ENCODE measurements at places on chromosomes 2 and 18.

- no peak for DNase-seq
Observed at GRCh38 chr18:32906506-32907310, 133.9 kb upstream of the KLHL14 start.

DNA sequence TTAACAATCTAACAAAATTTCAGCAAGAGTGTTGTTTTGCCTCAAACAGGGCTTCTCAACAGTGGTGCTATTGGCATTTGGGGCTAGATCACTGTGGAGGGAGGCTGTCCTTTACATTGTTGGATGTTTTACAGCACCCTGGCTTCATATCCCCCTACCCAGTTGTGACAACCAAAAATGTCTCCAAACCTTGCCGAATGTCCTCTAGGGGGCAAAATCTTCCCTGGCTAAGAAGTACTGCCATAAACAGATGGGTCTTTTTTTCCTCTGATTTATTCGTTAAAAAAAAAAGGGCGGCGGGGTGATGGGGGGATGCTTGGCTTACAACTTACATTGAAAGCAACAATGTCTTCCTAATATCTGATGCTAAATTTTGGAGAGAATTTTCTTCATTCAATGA, 207.6 kb upstream of the CCDC150 start:
- DNase-seq = no peak

- DNase-seq = no peak
Observed at GRCh38 chr2:171181064-171182049, 20.7 kb upstream of the TLK1 start.

DNA sequence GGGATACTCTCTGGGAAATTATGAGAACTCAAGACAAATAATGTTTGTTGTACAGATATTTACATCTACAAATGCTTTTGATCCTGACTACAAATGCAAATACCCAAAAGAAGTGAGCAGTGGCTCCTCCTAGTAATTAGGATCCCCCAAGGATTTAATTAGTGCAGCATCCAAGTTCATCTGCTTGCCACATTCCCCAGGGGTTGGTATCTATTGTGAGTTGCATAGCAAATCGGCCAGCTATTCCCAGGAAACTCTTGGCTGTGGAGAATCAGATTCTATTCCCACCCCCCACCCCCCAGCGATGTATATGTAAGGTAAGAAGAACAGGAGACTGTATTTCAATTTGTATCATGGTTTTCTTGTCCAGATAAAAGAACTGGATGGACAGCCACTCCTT, 725.1 kb upstream of the CDH7 start:
- no peak for DNase-seq

- peak; percentile 76 for DNase-seq
Observed at GRCh38 chr18:24138789-24139616, at the start of gene CABYR. TSS of gene CABYR (plus strand) at chr18:24139062. CDS start at chr18:24143115, 4,053 bp downstream.

DNA sequence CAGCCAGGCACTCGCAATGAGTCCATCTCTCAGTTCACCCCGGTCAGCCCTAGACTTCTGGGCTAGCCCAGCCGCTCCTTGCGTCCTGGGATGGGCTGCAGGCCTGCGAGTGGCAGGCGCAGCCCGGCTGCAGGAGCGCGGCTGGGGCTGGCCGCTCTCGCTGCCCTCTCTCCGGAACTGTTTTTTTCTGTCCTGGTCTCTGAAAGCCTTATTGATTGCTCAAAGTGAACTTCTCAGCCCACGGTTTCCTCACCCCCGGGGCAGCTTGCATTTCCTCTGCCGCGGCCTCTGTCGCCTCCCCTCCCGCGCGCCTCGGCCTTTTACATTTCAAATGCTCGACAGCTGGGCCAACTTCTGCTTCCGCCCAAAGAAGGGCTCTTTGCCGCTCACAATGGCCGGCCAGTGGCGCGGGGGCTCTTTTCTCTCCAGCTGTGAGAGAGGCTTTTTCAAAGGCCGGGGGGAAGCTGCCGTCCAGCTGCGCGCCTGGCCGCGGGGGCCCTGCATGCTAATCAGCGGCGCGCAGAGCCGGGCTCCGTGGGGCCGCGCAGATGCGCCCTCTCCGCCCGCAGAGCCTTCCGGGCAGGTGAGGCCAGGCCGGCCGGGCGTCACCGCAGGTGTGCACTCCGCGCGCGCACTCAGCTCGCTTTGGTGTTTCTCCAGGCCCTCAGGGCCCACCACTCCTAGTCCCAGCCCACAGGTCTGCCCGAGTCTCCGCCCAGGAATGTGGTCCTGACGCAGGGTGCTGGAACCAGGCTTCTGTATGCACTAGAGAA, 513.8 kb downstream of the RNF144A start:
- DNase-seq = no peak

DNA sequence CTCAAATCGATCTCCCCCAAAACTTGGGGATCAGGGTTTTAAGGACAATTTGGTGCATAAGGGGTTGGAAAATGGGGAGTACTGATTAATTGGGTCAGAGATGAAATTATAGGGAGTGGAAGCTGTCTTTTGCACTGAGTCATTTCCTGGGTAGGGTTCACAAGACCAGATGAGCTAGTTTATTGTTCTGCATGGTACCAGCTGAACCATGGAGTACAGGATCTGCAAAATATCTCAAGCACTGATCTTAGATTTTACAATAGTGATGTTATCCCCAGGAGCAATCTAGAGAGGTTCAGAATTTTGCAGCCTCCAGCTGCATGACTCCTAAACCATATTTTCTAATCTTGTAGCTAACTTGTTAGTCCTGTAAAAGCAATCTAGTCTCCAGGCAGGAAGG, 73.1 kb downstream of the CPO start:
- no peak for DNase-seq

DNA sequence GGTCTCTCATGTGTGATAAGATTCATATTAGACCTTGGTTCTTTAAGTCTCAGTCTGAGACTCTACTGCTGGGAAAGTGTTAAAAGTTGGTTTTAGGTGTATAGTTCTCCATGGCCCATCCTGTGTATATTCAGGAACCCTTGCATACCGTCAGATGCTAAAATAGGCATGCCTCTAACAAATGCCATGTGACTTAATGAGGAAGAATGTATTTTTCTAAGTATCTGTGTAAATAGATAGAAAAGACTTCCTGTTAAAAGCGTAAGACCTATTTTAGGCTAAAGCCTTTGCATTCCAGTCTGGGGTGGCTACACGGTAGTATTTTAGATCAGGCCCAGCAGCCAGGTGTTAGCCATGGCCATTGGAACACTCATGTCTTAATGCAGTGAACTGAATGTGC, 73.3 kb downstream of the RHBDD1 start:
- no peak for DNase-seq

DNA sequence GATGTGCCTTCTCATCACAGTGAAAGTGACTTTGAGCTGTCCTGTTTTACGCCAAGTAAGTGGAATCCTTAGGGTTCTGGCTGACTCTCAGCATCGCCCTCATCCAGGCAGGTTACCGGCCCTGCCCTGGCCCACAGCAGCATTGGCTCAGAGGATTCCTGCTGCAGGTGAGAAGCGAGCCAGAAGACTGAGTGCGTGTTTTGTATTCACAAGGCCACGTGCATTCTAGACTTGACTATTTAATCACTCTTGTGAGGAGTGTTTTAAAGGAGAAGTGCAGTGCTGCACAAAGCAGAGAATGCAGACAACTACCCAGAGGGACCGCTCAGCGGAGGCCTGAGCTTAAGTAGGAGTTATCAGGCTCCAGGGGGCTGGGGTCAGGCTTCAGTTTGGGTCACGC, 48.3 kb downstream of the LAMA3 start:
- DNase-seq = no peak

DNA sequence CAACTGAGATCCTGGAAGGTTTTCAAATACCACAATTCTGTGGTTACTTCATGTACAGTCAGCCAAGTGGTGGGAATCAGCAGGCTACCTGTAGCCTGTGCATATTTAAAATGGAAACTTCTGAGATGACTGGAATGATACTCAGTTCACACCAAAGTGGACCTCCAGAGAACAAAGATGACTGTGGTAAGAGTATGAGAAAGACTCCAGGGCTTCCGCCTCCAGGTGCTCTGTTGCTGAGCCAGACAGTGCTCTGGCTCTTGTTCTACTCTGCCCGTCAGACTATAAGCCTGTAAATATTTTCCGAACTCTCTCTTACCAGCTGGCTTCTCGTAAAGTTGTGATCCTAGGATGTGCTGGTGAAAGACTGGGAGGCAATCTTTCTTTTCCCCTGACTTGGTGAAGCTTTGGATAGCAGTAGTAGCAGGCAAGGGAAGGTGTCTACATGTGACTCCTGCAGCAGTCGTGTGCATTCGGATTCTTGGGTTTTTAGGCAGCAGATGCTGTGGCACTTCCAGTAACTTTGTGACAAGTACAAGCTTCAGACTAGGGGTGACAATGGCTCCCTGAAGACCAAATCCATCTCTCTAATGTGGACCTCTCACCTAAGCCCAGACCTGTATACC, 23.1 kb downstream of the ST3GAL5 start:
- DNase-seq = no peak

DNA sequence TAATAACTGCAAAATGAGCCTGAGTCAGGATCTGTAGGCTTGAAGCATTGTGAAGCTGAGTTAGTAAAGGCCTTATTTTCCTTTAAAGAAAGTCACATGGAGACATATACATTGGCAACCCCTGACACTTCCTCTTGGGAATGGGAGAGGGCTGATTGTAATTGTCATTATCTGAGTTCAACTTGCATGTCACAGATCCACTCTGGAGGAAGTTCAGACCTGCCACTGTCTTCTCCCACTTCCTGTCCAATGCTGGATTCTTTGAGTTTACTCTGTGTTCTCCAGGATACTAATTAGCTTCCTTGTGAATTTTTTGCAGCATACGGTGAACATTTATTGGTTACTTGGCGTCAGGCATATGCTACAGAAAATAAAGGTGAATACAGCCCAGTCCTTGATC, 34.1 kb downstream of the SMARCAL1 start:
- no peak for DNase-seq

- no peak for DNase-seq
Observed at GRCh38 chr2:69779258-69780001, 37.5 kb downstream of the ANXA4 start.

- no peak for DNase-seq
Observed at GRCh38 chr2:237390235-237390634, 23.7 kb downstream of the COL6A3 start.

DNA sequence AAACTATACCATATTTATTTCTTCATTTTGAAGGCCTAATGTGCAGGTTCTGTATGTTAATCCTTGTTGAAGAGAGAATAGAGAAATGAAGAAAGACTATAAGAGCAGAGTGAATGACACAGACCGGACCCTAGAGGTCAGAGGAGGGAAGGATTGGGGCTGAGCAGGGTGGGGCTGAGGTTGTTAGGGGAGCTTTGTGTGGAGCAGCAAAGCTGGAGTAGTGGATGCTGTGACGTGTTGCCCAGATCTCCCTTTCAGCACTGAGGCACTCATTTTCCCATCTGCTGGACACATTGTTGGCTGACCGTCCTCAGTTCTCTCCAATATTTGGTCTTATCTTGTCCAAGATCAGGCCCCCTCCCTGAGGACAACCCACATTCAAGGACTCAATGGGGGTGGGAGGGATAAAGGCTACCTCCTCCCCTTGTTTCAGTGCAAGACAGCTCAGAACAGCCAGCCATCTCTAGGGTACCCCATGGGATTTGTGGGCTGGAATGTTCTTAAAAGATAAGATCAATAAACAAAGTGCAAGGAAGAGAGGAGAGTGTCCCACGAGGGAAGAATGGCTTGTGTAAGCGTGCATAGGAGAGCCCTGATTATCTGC, 143.6 kb downstream of the TDRD15 start:
- no peak for DNase-seq

- DNase-seq = no peak
Observed at GRCh38 chr2:115654362-115654761, 1211.9 kb downstream of the DPP10 start.

DNA sequence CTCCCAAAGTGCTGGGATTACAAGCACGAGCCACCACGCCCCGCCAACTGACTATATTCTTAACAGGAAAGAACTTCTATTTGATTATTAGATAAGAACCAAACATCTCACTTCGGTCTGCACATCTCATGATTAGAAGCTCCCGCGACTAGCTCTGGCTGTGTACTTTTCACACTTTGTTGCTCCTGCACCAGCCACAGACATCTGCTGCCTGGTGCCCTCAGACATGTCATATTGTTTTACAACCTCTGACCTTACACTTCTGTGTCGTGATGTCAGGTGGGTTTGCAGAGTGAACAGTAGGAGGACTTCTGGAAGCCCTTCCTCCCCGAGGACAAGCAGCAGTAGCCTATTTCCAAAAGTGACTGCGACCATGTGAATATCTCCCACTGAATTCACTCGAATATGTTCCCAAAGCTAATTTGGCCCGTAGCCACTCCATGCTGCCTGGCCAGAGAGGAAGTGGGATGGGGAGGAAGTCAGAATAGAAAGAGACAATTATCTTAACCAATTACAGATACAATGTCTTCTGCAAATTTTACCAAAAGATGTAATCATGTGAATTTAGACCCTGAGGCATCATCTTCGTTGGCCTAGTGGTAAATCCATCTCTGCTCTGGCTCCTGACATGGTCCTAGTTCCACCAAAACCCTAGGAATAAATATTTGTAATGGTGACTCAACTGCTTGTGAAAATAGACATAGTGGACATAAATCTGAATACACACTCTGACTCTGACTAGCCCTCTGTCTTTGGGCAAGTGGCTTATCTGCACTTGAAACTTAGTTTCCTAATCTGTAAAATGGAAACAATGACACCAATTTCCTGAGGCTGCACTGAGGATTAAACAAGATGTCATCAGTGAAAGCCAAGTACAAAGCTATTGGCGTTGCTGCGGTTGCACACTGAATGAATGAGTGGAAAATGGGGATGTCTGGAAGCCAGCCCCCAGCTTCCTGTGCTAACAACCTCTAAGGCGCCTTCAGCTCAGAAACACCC, 406.1 kb downstream of the LRATD1 start:
- DNase-seq = no peak

All from 8988T (cell line).